Body of pancreas (tissue), 4 donors: ENCODE measurements at places on chromosomes 6 and 20. TPM values are rescaled to one million over a fixed set of nuclear protein-coding genes. Genes with fewer than 3 reads are reported as not detected.

Gene SMLR1
- total RNA-seq, result 0.52 TPM

GRCh38 chr6:116402108-116402937, 31.6 kb downstream of the DSE start:
- no peak for DNase-seq

DNA sequence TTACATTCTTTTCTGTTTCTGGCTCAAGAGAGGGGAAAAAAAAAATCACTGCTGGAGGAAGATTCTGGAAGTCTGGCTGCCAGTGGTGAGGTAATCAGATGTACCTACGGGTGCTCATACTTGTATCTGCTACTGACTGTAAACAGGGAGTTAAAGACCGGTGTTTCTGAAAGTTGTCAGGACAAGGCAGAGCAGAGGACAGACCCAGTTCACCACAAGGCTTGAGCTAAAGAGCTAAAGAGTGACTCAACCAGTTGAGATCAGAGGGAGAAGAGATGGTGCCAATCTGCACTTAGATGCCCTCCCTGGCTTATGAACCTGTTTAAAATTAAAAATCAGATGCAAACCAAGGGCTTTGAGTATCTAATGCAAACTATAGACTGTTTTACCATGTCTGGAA, 55.4 kb downstream of the CEP162 start:
- no peak for DNase-seq

GRCh38 chr6:161373905-161374451, 100.1 kb upstream of the AGPAT4 start:
- peak; percentile 77 for DNase-seq

- DNase-seq, result no peak
These were observed 16.7 kb upstream of the CLIC5 start for GRCh38 chr6:46032110-46032998.

GRCh38 chr20:21554376-21554890, 40.6 kb upstream of the NKX2-2 start:
- no peak for DNase-seq

- DNase-seq, result no peak
These were observed 18.3 kb downstream of the CPNE5 start for GRCh38 chr6:36820700-36821580.

DNA sequence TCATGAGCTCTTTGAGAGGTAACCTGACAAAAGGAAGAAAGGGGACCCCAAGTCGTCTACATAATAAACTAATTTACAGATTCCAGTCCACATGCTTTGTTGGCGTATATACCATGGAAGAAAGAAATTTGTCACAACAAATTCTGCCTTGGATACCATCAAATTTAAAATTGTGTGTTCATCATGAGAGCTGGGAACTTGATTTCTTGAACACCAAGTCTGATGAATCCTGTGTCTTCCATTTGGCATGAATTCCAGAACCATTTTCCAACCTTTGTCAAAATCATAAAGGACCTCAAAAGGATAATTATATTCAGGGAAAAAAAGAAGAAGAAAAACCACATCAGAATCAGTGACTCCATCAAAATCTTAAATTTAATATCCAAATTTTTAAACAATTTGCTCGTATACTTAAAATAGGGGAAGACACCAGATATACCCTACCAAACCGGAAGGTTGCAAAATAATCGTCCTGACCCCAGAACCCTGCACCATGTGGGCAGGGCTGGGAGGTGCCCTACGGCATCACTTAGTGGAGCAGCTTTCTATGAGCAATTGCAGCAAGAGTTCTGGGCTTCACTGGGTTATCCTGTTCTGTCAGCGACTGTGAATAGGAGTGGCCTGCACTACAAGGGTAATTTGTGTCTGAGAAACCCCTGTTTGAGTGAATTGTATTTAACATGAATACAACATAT, 74.1 kb upstream of the INSM1 start:
- no peak for DNase-seq

DNA sequence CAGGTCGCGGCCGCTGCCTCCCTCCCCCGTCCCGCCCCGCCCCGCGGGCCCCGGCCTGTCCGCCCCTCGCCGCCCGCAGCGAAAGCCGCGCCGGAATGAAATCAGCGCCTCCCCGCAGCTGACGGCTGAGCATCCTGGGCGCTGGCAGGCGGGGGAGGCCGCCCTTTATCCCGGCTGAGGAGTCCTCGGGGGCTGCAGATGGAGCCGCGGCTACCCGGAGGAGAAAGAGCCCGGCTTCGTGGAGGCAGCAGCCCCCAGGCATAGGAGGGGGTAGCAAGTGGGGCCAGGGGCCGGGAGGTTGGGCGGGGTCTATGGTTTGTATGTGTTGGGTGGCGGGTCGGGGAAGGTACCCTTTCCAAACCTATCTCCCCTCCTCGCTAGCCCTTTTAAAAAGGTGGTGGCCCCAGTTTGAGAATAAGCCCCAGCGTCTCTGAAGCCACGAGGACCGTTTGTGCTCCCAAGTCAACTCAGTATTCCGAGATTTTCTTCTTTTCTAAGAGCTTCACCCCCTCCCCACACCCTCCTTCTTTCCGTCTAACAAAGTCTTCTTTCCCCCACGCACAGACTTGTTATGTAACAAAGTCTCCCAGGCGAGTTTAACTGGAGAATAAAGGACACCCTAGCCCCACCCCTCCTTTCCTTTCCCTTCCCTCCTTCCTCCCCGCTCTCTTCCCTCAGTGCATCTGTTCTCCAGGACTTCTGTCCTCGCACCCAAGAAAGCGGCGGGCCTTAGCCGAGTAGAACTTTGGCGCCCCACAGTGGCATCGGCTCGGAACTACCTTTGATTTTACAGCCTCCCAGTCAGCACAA, 11.0 kb downstream of the POU3F2 start:
- DNase-seq, result peak; percentile 76

DNA sequence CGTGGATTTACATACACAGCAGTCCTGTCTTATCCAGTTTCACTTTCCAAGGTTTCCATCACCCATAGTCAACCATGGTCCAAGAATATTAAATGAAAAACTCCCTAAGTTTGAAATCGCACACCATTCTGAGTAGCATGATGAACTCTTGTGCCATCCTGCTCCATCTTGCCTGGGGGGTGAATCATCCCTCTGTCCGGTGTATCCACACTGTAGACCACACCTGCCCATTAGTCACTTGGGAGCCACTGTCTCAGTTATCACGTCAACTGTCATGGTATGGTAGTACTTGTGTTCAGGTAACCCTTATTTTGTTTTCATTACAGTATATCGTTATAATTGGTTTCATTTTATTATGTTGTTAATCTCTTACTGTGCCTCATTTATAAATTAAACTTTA, 38.5 kb downstream of the PTGIS start:
- no peak for DNase-seq

GRCh38 chr20:35270021-35270902, 7.7 kb downstream of the MMP24OS start:
- DNase-seq, result no peak

GRCh38 chr20:59624401-59624800, 20.1 kb downstream of the PHACTR3 start:
- no peak for DNase-seq
